Stimulated activated CD8-positive, alpha-beta memory T cell treated with anti-CD3 and anti-CD28 coated beads, Interleukin-15, amount 100 ng/mL, for 48 hours (primary cell): ENCODE measurements at places on chromosomes 12 and 14.
A peak's percentile ranks its signal among the peaks of the same experiment; 100 is the strongest.

DNA sequence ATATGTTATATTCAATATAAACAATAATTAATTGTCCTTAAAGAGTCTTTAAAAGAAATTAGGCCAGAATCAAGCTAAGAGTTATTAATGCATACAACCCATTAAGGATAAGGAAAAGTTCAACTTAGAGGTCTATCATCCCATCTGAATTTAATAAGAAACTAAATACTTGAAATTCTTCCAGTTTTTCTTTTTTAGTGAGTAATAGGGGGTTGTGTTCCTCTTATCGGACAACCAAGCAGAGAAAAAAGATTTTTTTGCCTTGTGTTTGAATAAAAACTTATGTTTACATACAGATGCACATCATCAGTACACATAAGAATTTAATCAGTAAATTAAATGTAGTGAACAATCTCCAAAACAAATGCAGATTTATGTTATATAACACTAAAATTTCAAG is 32.5 kb downstream of the PAWR start:
- no peak for DNase-seq

- DNase-seq = no peak
Measured at GRCh38 chr12:10069099-10069498, 29.7 kb downstream of the CLEC1A start.

DNA sequence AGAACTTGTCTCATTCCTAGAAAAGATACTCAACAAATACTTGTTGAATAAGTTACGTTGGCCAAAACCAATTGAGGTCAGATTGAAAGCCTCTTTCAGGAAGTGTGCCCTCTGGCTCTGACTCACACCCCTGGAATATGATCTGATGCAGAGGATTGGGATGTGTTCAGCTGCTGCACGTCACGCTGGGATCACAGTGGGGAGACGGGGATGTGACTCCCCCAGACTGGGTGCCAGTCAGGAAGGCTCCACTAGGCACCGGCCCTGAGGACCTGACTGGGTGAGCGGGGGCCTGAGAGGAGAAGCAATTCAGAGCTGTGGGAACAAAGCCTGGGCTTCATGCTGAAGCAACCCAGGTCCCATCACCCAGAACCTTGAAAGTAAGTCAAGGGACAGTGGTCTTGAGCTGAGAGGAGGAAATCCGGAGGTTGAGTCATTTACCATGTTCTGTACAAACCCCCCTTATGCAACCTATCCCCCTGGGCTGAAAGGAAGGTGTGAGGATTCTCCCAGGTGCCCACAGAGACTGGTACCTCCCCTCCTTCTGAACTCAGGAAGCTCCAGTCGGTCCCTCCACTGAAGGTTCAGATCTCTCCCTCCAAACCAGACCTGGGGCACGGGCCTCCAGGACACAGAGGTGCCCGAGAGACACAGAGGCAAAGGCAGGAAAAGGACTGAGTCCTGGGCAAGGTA is 3.9 kb downstream of the CEBPE start:
- no peak for DNase-seq

DNA sequence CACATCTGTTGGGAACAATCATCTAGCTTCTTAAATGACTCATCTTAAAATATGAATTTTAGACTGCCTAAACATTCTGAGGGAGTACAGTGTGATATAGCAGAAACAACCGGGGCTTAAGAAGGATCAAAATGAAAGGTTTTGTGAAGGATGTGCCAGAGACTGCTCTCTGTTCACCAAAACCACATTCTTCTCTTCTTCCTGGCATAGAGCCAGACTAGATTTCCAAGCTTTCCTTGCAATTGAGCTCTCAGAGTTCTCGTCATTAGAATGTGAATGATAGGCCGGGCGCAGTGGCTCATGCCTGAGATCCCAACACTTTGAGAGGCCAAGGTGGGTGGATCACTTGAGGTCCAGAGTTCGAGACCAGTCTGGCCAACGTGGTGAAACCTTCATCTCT is 94.5 kb downstream of the LRRIQ1 start:
- no peak for DNase-seq

DNA sequence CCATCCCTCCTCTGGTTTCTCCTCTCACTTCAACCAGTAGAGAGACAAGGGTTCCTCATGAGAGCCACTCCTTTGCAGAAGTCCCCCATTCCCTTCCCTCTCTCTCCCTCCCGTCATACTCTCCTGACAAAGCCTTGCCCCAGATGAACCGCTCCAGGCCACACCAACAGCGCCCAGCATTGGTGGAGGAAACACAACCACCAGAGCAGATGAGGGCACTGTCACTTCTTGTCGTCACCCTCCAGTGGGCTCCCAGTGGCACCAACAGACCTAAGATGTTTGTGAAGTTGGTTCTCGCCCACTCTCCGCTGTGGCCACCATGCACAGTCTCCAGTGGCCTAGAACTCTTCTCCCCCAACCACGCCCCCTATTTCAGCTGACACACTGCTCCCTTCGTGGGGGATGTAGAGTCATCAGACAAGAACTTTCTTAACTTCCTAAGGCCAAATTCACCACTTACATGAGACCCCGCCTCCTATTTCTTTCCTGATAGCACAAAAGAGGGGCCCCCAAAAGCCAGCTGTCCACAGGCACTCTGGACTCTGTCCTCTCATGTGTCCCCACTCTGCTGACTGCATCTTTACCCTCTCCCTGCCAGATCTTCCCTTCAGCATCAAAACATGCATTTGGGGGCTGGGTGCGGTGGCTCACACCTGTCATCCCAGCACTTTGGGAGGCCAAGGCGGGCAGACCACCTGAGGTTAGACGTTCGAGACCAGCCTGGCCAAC is 29.2 kb upstream of the PLEKHG6 start:
- no peak for DNase-seq

DNA sequence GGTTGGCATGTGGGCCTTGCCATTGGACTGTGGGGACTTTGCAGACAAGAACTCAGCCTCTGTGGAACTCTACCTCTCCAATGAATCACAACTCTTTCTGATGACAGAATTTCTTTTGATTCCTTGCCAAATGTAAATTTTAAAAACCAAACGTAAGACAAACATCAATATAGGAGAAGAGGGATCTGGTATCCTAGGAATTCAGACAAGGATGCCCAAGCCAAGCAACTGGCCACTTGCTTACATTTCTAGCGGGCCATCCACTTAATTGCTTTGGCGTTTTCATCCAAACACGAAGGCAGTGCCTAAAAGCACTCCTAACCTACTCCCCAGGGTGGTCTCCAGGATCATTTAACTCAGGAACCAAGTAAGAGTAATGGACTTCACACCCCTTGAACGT is 23.4 kb upstream of the RAB35 start:
- no peak for DNase-seq

DNA sequence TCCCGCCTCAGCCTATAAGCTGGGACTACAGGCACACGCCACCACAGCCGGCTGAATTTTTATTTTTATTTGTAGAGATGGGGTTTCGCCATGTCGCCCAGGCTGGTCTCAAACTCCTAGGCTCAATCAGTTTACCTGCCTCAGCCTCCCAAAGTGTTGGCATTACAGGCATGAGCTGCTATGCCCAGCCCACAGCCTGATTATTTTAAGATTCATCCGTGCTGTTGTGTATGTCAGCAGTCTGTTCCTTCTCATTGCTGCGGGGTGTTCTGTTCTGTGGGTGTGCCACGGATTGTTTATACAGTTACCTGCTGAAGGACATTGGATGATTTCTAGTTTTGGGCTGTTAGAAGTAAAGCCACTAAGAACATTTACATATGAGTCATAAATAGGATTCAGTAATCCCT is 9.6 kb upstream of the EP400 start:
- no peak for DNase-seq

- DNase-seq = peak; percentile 25
Measured at GRCh38 chr12:53046655-53047220, 3.1 kb upstream of the TNS2 start.

- DNase-seq = no peak
Measured at GRCh38 chr14:34222867-34223266, 239.2 kb downstream of the SPTSSA start.

DNA sequence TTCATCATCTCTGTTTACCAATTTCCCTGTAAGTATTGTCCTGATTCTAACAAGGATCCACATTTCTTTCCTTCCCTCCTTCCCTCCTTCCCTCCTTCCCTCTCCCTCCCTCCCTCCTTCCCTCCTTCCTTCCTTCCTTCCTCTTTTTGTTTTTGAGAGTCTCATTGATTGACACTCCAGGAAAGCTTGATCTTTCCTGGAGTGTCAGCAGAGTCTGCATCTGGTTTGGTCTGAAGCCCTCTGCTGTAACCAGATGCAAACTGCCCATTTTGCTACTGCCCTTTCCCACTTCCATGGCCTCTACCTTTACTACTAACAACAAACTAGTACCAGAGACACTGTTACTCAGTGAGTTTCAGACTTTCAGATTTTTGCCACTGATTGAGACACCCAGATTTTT is 14.4 kb upstream of the OR6C65 start:
- DNase-seq = no peak

- DNase-seq = no peak
Measured at GRCh38 chr14:34275530-34275929, 186.5 kb downstream of the SPTSSA start.

GRCh38 chr12:83666690-83667089 is 980.0 kb downstream of the TMTC2 start:
- no peak for DNase-seq

GRCh38 chr14:103225062-103225461 is 101.8 kb downstream of the TNFAIP2 start:
- DNase-seq = no peak
